Neural progenitor cell (in vitro differentiated cells): ENCODE measurements at places on chromosomes 5 and 9. TPM values are rescaled to one million over a fixed set of nuclear protein-coding genes. Genes with fewer than 3 reads are reported as not detected.

The PCDHB9 gene
- total RNA-seq, result 3.1 and 4.6 TPM in 2 replicates

The TRIM7 gene
- total RNA-seq, result not detected in 2 replicates

The PRLR gene
- 0.51 and 1.3 TPM in 2 replicates for total RNA-seq

The AQP7 gene
- 0.25 TPM in 1 of 2 replicates, not detected in the other for total RNA-seq

The KCNV2 gene
- not detected in 2 replicates for total RNA-seq

The ORM2 gene
- 0.43 TPM in 1 of 2 replicates, not detected in the other for total RNA-seq

The NOTCH1 gene
- 11.7 and 32.4 TPM in 2 replicates for total RNA-seq

The CCL27 gene
- 0.37 and 0.67 TPM in 2 replicates for total RNA-seq

The ADRA1B gene
- 0.59 TPM in 1 of 2 replicates, not detected in the other for total RNA-seq

The PALM2AKAP2 gene
- total RNA-seq, result 3.9 and 12.0 TPM in 2 replicates

The CAPSL gene
- 0.15 TPM in 1 of 2 replicates, not detected in the other for total RNA-seq

The DMRTA1 gene
- 14.0 and 21.3 TPM in 2 replicates for total RNA-seq

The FOXD4L3 gene
- total RNA-seq, result not detected in 2 replicates

- DNase-seq, result no peak
- no peaks in the 10 kb centered on the region for H3K36me3 ChIP-seq
- no peaks in the 10 kb centered on the region for H3K27me3 ChIP-seq
- no peak overlapping the region for H3K27ac ChIP-seq
- H3K4me3 ChIP-seq, result no peak overlapping the region
Measured at GRCh38 chr9:134595014-134595413, 46.6 kb upstream of the COL5A1 start.

GRCh38 chr9:2469681-2470221 lies 151.8 kb upstream of the VLDLR start:
- no peaks in the 10 kb centered on the region for H3K36me3 ChIP-seq
- H3K27ac ChIP-seq, result no peak overlapping the region
- no peaks in the 10 kb centered on the region for H3K27me3 ChIP-seq
- peak; percentile 38 for DNase-seq

- no peaks in the 10 kb centered on the region for H3K36me3 ChIP-seq
- H3K4me1 ChIP-seq, result peaks cover 67% of the 10 kb centered on the region
- H3K4me3 ChIP-seq, result no peak overlapping the region
- DNase-seq, result no peak
Measured at GRCh38 chr9:27487927-27488326, 36.2 kb upstream of the IFNK start.

GRCh38 chr5:7983433-7983832 lies 114.5 kb downstream of the MTRR start:
- H3K4me1 ChIP-seq, result no peaks in the 10 kb centered on the region
- no peak overlapping the region for H3K27ac ChIP-seq
- no peaks in the 10 kb centered on the region for H3K27me3 ChIP-seq
- H3K4me3 ChIP-seq, result no peak overlapping the region
- H3K36me3 ChIP-seq, result no peaks in the 10 kb centered on the region
- no peak for DNase-seq

DNA sequence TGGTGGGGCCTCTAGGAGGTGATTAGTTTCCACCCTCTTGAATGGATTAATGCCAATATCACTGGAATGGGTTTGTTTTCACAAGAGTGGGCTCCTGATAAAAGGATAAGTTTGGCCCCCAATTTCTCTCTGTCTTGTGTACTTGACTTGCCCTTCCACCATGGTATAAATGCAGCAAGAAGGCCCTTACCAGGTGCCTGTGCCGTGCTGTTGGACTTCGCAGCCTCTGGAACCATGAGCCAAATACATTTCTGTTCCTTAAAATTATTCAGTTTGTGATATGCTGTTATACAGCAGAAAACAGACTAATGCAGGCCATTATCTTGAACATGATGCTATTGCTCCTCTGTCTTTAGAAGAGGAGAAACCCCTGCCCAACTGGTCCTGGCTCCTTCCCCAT lies 17.8 kb upstream of the BRD3 start:
- H3K4me1 ChIP-seq, result no peaks in the 10 kb centered on the region
- no peaks in the 10 kb centered on the region for H3K36me3 ChIP-seq
- no peaks in the 10 kb centered on the region for H3K27me3 ChIP-seq
- H3K27ac ChIP-seq, result no peak overlapping the region
- no peak overlapping the region for H3K4me3 ChIP-seq

DNA sequence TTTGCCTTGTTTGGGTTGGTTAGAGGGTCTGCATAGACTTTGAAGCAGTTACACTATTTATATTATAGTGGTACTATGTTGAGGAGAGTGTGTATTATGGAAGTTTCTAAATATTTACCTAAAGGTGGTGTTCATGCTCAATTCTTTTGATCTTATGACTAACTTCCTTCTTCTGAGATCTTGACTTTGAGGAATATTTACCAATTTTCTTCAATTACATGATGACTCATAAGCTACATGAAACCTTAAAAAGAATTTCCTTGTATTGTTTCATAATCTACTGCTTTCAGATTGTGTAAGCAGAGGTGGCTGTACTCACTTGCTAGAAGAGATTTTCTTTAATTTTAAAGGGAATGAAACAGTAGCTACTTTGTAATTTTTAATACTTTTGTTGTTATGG lies 276.1 kb downstream of the TAF11L14 start:
- no peaks in the 10 kb centered on the region for H3K27me3 ChIP-seq
- H3K4me1 ChIP-seq, result no peaks in the 10 kb centered on the region

GRCh38 chr9:21334701-21335632 lies at the start of gene KLHL9:
Gene KLHL9, minus strand, starts transcription at chr9:21335404. Its CDS starts 545 bp downstream, at chr9:21334859.
- H3K4me3 ChIP-seq, result peak within 1 kb of the TSS; percentile 67
- peak within 1 kb of the TSS; percentile 92 for H3K27ac ChIP-seq
- no peaks in the 10 kb centered on the region for H3K27me3 ChIP-seq
- H3K4me1 ChIP-seq, result peaks cover 11% of the 10 kb centered on the region
- no peaks in the 10 kb centered on the region for H3K36me3 ChIP-seq

GRCh38 chr9:92747459-92748232 lies 17.0 kb downstream of the BICD2 start:
- DNase-seq, result no peak
- peaks cover 13% of the 10 kb centered on the region for H3K4me1 ChIP-seq
- no peak overlapping the region for H3K4me3 ChIP-seq
- no peaks in the 10 kb centered on the region for H3K36me3 ChIP-seq

GRCh38 chr9:35116898-35117551 lies 1.4 kb upstream of the ATOSB start:
- H3K27me3 ChIP-seq, result no peaks in the 10 kb centered on the region
- peaks cover 15% of the 10 kb centered on the region for H3K4me1 ChIP-seq
- H3K27ac ChIP-seq, result no peak overlapping the region
- peak overlapping the region; percentile 58 for H3K4me3 ChIP-seq
- no peaks in the 10 kb centered on the region for H3K36me3 ChIP-seq

DNA sequence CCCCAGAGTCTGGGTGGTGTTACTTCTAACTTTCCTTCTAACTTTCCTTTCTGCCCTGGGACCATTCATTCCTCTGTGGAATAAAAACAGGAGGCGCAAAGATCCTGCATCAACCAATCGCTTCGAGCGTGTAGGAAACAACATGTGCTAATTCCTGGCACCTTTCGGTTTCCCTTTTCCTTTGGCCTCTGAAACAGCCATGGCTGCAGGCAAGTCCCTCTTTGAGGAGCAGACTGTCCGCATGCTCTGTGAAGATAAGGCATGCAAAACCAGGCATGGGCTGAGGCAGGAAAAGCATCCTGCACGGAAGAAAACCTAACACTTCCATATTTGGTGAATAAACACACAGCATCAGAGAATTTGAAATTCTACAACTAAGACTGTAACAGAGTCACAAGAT lies 128.3 kb downstream of the HSD17B3 start:
- H3K4me3 ChIP-seq, result no peak overlapping the region
- H3K36me3 ChIP-seq, result no peaks in the 10 kb centered on the region
- DNase-seq, result no peak
- peaks cover 9% of the 10 kb centered on the region for H3K27me3 ChIP-seq
- peaks cover 40% of the 10 kb centered on the region for H3K4me1 ChIP-seq

DNA sequence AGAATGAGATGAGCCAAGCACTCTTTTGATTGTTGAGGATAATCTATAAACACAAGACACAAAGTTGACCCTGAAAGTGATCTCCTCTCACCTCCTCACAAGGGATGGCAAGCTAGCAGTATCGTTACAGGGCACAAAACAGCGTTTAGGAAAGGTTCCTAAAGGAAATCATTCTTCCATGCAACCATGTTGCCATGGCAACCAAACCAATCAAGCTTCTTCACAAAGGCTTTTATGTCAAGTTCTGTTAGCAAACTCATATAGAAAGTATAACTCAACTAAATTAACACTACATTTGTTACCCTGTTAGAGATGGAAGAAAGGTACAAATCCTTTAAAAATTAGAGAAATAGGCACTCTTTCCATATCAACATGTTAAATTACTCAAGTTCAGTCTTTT lies 1016.8 kb upstream of the DMAC1 start:
- no peaks in the 10 kb centered on the region for H3K27me3 ChIP-seq
- peak overlapping the region; percentile 13 for H3K4me3 ChIP-seq
- peaks cover 31% of the 10 kb centered on the region for H3K4me1 ChIP-seq
- peak; percentile 71 for DNase-seq
- H3K36me3 ChIP-seq, result no peaks in the 10 kb centered on the region

GRCh38 chr9:132957805-132958204 lies 13.4 kb upstream of the TSC1 start:
- H3K36me3 ChIP-seq, result no peaks in the 10 kb centered on the region
- H3K4me3 ChIP-seq, result no peak overlapping the region
- DNase-seq, result no peak
- H3K27me3 ChIP-seq, result no peaks in the 10 kb centered on the region

- H3K36me3 ChIP-seq, result peaks cover 30% of the 10 kb centered on the region
- no peak for DNase-seq
Measured at GRCh38 chr9:120528327-120528726, 51.6 kb downstream of the CDK5RAP2 start.

DNA sequence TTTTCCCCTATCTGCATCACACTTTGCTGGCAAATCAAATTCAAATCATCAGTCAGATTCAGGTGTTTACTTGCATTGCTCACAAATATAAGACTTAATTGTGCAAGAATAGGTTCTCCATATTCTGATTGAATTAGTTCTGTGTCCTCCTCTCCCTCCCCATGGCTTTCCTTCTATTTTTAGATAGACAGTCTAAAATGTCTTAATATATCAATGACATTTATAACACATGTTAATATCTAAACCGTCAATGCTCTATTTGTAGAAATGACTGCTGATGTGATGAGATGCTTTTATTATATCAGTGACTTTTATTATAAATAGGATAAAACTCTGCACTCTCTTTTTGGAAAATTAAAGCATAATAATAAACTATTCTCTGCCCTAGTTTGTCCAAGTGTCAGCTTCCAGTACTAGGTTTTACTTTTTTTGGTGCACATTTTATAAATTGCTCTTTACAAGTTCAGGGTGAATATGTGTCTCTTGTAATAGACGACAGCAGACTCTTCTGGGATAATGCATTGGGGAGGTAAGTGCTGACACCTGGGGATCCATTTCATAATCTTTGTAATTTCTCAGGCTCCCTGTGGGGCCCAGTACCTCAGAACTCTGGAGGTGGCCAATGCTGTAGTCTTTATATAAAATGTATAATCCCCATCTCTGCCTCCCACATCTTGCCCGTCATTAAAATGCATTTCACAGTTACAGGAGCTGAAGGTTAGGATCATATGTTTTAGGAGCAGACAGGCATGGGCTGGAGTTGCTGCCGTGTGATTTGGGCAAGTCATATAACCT lies 321.5 kb downstream of the BRINP1 start:
- no peaks in the 10 kb centered on the region for H3K27me3 ChIP-seq
- no peak overlapping the region for H3K4me3 ChIP-seq
- no peaks in the 10 kb centered on the region for H3K36me3 ChIP-seq
- H3K4me1 ChIP-seq, result peaks cover 16% of the 10 kb centered on the region

GRCh38 chr9:34907044-34907443 lies 51.0 kb upstream of the PHF24 start:
- peaks cover 5% of the 10 kb centered on the region for H3K4me1 ChIP-seq
- DNase-seq, result peak; percentile 9
- no peak overlapping the region for H3K27ac ChIP-seq
- H3K36me3 ChIP-seq, result no peaks in the 10 kb centered on the region
- H3K4me3 ChIP-seq, result no peak overlapping the region

DNA sequence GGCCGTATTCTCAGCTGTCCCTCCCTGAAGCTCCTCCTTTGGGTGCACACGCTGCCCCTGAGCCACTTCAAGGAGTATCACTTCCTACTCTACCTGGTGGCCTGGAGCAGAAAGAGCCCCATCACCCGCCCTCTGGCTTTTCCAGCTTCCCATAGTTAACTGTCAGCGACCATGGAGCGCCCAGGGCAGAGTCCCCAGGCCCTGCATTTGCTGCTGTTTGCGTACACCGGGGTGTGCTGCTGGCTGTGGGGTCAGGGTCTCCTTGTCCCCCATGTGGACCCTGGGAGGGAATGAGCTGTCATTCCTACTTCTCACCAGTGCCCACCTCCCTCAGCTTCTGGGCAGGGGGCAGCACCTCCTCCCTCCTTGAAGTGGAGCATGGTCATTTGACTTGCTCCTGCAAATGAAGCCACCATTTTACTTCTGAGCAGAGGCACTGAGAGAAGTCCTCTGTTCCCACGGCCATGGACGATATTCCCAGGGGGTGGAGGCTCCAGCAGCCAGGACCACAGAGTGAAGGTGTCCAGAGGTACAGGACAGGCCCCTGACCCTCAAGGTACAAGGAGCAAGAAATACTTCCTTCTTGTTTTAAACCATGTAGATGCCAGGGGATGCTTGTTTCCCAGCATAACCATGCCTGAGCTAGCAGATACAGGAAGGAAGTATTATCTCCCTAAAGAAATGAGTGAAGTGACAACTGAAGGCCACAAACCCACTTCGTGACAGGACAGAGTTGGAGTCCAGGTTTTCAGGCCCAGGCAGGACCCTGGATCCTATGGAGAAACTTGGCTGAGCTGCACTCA lies 40.6 kb upstream of the COL5A1 start:
- H3K27me3 ChIP-seq, result no peaks in the 10 kb centered on the region
- no peaks in the 10 kb centered on the region for H3K36me3 ChIP-seq
- DNase-seq, result no peak
- no peak overlapping the region for H3K27ac ChIP-seq
- H3K4me1 ChIP-seq, result no peaks in the 10 kb centered on the region

GRCh38 chr5:40034441-40034840 lies 609.7 kb upstream of the DAB2 start:
- no peaks in the 10 kb centered on the region for H3K36me3 ChIP-seq
- H3K27me3 ChIP-seq, result no peaks in the 10 kb centered on the region
- H3K27ac ChIP-seq, result no peak overlapping the region
- H3K4me1 ChIP-seq, result no peaks in the 10 kb centered on the region
- H3K4me3 ChIP-seq, result no peak overlapping the region

DNA sequence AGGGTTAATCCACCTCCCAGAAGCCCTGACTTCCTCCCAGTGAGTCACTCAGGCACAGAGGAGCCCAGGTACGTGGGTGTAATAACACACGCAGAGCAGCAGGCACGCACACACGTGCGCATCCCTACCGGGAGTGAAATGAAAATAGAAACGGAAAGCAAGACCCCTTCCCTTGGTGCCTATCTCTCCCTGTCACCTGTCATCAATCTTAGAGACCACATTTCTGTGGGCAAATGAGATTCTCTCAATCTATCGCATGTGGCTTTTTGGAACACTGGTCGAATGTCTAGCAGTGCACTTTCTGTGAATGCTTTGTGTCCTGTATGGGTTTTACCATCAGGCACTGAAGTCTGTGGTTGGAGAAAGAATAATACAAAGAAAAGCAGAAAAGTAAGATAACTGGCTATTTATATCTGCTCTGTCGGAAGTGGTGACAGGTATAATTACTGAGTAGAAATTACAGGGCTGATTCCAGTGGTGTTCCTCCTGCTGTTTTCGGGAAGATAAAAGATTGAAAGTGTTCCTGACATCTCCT lies 137.7 kb upstream of the GRIA1 start:
- no peak for DNase-seq
- H3K36me3 ChIP-seq, result no peaks in the 10 kb centered on the region
- peaks cover 22% of the 10 kb centered on the region for H3K4me1 ChIP-seq

GRCh38 chr5:134649163-134649835 lies 714 bp downstream of the SEC24A start:
- no peak for DNase-seq
- H3K36me3 ChIP-seq, result no peaks in the 10 kb centered on the region
- peak overlapping the region; percentile 5 for H3K27ac ChIP-seq
- peaks cover 9% of the 10 kb centered on the region for H3K4me1 ChIP-seq
- peak overlapping the region; percentile 95 for H3K4me3 ChIP-seq
- no peaks in the 10 kb centered on the region for H3K27me3 ChIP-seq
